ENCODE measurements at places on chromosomes 7 and 10.

GRCh38 chr10:64201936-64202335 lies 680.7 kb downstream of the REEP3 start:
- no peak for DNase-seq

DNA sequence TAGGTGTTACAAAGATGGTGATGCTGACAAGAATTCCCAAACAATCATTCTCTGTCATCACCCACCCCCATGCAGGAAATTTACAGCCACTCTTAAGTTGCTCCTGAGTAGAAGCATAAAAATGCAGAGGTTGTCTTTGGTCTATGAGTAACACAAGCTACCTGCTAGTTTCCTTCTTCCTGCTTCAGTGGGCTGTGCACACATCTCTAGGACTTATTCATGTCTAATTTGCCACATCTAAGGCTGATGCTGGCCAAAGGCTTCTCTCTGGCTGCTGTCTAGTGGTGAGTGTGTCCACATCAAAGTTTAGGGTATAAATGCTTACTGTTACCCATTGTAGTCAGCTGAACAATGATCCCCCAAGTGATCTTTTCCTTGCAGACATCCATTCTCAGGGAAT lies 662.5 kb downstream of the TYW1 start:
- peak; percentile 56 for DNase-seq

- DNase-seq = no peak
Observed at GRCh38 chr10:44862924-44863323, 48.2 kb upstream of the TMEM72 start.

DNA sequence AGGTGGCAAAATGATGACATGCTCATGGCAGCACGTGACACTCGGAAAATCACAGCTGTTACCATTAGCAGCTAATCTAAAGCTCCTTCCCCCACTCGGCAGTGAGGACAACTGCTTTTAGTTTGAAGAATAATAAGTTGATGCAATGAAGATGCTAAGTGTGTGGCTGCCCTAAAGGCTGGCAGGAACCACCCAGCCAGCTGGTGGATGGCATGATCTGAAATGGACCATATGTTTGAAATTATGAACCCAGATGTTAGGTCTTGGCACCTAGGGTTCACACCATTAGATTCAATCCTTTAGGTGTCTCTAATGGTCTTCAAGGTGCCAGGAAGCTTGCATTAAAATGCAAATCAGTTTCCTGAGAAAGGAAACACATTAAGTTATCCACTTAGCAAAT lies 230.1 kb downstream of the WDR11 start:
- peak; percentile 88 for DNase-seq

DNA sequence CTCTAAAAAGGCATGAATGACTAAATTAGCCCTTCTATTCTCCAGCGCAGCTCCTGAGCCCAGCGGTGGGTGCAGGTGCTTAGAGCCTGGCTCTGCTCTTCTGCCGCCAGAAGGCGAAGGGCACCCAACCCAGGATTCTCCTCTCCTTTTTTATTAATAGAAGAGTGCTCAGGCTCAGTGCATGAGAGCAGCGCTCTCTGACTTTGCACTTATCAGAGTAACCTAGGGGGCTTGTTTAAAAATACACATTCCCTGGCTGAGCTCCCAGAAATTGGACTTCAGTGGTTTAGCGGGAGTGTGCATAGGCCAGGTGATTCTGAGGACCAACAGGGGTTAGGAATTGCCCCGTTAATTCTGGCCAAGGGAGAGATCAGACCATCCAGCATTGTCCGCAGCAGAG lies 1.7 kb upstream of the PFKP start:
- DNase-seq = no peak

GRCh38 chr7:2915023-2915422 lies 70.9 kb upstream of the GNA12 start:
- DNase-seq = no peak

DNA sequence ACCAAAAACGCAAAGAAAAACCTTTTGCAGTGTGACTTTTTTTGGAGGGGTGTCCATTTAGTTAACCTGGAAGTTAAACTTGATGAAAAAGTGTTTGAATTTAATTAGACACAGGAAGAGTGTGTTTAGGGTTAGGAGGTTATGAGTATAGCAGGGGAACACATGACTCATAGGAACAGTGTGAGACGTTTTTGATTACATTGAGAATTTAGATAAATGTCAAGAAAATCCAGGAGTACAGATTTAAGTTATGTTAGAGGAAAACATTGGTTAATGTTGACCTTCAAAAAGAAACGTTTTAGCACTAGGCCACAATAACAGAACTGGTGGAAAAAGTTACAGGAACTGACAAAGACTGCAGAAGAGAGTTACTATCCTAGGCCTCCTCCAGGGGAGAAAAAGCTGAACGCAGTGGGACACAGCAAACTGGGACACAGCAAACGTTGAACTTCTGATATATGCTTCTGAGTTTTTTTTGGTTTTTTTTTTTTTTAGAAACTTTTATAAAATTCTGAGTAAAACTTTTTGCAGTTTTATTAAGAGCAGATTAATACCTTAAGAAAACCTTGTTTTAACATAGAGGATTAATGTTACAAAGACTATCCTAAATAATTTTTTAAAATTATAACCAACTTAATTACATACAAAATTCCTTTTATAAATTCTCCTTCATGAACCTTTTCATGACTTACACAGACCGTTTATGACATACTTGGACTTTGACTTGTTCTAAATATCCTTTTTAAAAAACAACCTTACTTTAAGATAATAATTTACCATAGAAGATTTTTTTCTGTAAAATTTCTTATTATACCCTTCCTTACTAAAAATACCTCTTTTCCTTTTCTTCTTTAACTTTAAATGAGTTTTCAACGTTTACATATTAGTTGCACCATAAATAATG lies 22.2 kb downstream of the LANCL2 start:
- DNase-seq = no peak

DNA sequence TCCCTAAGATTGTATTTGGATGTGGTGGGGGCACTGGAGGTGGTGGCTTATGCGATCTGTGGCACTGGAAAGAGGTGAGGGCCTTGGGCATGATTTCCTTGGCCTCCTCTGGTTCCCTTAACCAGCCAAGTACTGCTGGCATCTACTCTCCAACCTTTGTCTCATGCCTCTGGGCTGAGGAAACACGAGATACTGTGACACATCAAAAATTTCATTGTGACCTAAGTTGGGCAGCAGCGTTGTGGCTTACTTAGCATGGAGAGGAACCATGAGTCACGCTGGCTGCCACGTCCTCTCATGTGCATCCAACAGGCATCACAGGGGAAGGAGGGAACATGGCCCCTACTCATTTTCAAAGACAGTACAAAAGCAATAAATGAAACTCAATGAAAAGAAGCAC lies 29.7 kb upstream of the GSDME start:
- no peak for DNase-seq

- no peak for DNase-seq
Observed at GRCh38 chr7:144908324-144908723, 72.5 kb upstream of the TPK1 start.

DNA sequence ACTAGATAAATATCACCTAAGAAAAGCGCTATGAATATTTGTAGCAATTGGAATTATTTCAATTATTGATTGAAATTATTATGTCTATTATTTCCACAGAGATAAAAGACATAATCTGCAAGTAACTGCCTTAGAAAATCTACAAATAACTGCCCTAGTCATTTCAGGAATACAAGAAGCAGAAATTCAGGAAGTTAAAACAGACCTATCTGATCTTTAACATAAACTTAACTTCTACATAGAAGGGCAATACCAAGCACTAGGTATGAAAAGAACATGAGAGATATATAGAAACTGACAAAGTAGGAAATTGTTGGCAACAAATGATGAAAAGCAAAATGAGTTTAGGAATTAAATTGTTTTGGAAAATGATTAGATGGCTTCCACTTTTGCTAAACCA lies 31.8 kb upstream of the AKR1B10 start:
- DNase-seq = no peak

DNA sequence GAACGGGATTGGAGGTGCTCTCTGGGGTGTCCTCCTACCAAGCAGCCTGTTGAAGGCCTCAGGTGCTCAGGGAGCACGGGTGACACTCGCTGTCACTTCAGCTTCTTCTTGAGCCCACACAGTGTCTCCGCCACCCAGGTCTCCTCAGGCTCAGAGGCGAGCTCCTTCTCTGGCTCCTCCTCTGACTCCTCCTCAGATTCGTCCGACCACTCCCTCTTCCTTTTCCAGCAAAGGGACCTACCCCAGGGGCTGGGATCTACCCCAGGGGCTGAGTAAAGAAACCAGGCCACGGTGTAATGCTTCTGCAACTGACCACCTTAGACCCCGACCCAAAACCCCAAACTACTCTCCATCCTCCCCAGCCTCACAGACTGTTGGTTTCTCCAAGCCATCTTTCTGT lies 9.2 kb upstream of the RBAK start:
- no peak for DNase-seq

DNA sequence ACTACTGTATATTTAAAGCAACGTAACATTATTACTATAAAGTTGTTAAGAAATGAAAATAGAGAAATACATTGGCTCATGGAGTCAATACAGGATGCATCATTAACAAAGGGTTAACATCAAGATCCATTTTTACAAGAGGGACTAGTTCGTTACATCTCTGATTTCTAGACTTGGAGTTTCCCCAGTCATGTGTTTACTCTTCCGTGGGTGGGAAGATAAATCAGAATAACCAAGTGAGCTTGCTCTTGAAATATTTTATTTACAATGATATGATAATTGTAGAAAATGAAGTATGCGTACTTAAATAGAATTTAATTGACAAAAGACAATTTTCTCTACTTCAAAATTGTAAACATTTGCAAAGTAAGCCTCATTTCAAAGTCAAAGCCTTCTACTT lies 1.0 kb upstream of the PRKAR2B start:
- DNase-seq = no peak

GRCh38 chr10:111127081-111127848 lies 50.4 kb downstream of the ADRA2A start:
- DNase-seq = no peak

- DNase-seq = no peak
Observed at GRCh38 chr7:154409703-154410311, 357.6 kb downstream of the DPP6 start.

DNA sequence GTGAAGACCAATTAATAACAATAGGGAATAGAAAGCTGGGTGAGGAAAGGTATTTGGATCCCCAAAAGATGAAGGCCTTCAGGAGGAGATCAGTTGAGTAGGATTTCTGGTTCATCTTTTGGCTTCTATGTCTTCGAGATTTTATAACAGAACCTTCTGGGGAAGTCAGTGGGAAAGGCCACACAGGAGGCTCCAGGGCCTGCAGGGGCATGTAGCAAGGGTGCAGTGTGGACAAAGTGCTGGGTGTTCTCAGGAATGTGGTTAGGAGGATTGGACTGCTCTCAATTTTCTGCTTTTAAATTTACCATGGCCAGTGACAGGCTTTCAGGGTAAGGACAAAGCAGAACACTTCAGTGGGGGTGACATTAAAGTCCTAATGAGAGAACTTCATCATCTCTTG lies 378.0 kb downstream of the CCSER2 start:
- no peak for DNase-seq

DNA sequence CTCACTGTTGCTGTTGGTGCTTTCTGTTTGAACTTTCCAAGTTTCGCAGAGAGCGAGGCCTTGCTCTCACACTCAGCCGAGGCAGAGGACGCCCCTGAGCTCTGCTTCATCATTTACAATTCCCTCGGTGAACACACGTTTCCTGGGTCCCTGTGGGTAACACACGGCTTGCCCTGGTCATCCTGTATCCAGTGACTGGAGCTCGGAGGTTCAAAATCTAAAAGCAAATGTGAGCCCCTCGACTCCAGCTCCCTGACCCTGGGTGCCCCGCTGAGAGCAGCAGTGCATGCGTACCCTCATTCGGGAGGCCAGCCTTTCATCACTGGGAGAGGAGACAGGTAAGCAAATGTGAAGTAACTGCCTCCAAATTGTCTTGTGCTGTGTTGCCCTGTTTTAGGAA lies 5.8 kb downstream of the CNPY1 start:
- no peak for DNase-seq

GRCh38 chr10:76871697-76872295 lies 765.8 kb downstream of the KCNMA1 start:
- DNase-seq = no peak

DNA sequence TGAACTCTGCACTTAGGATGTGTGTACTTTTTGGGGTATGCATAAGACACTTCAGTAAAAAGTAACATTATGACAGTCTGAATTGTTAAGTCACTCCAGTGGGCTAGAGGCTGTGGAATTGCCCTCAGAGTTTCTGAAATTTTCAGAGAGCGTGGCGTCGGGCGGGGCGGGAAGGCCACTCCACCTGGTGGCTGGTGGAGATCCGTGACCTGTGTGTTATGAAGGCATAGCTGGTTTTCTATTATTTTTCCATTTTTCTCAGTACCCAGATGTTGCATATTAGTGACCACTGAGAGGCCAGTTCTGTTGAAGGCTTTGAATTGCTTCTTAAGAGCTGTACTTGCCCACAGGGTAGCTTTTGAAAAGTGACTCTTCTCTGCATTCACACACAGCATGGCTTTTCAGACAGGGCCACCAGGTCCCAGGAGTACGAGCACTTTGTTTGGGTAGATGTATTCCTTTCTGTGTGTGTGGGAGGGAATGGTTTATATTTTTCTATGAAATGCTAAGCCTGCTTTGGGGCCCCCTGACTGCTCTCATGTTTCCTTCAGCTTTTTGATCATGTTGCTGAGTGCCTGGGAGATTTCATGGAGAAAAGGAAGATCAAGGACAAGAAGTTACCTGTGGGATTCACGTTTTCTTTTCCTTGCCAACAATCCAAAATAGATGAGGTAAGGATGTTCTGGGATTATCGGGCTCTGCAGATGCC lies 52.3 kb downstream of the TACR2 start:
- no peak for DNase-seq

DNA sequence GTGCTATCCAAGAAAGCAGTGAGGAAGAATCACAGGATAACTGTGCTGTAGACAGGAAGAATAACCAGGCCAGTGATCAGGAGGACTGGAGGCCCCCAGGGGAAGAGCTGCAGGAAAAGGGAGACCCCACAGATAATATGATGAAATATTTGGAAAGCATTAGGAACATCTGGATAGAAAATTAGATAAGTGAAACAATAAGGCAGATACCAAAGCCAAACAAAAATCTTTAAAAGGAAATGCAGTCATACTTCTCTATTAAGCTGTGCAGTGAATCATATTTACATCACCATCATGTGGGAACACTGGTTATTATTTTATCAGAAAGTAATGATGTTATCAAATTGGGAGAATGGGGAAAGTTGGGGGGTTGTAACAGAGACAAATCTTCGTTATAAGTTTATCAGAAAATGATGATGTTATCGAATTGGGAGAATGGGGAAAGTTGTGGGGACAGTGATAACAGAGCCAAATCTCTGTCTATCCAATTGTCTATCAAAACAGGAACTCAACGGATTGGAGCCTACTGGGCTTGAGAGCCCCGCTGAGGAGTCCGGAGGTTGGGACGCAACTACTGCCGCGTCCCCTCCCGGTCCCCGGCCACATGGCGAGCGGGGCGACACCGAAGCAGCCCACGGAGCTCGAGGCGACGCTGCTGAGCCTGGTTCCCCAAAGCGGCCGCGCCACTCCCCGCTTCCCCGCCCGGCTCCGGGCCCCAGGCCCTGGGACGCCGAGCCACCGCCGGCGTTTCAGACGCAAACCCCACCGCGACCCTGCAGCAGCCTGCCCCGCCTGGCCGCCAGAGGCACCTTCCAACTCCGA lies 14.0 kb upstream of the RALA start:
- DNase-seq = peak; percentile 31
